GM06990 (cell line): ENCODE measurements at places on chromosomes 4 and X.

DNA sequence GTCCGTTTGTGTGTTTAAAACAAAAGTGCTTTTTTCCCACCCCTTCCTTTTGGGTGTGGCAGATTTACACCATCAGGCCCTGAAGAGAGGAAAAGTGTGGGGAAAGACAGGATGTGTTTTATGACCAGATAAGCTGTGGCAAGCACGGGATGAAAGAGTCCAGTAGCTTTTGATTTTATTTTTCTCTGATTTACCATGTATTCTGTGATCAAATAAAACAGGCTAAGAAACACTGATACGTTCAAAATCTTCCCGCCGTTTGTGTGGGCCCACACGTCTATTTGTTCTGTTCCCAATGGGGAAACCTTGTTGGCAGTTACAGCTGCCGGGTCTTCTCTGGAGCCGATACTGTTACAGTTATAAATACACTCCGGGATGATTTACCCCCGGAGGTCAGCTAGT, 10.8 kb downstream of the LRP2BP start:
- DNase-seq = no peak

GRCh38 chrX:28398342-28398741, 188.9 kb upstream of the IL1RAPL1 start:
- no peak for DNase-seq

DNA sequence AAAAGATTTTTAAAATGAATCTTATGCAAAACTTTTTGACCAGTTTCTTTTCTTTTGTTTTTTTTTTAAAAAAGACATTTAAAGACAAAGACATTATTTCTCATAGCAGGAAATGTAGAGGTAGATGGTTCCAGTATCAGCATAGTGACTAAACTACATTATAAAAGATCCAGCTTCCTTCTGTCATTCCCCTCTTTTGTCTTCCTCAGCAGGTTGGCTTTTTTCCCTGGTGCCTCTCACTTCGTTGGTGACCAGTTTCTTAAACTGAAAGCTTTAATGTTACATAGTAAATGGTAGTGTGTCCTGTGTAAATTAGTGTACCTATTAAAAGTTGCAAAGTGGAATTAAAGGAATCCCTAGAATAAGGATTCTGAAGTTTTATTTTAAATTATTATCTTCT, 36.1 kb downstream of the DCK start:
- DNase-seq = no peak

GRCh38 chr4:172998527-172999469, 169.8 kb upstream of the GALNT7 start:
- no peak for DNase-seq

GRCh38 chr4:67879486-67879885, 4.3 kb downstream of the TMPRSS11D start:
- DNase-seq = no peak

DNA sequence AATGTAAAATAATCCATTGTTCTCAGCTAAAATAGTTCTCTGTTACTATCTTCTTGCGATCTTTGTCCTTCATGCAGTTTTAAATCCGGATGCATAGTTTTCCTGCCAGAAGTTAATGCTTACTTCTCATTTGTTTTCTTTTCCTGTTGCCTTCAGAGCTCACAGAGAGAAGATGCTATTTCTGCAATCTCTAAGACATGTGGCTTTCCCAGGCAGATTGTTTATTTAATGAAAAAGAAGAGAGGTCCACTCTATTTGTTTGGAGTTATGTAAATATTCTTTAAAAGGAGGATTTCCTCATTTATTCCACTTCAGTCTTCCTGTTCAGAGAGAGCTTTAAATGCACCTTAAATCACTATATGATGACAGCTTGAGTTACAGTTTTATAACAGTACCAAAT, 39.3 kb upstream of the HPGD start:
- no peak for DNase-seq

- no peak for DNase-seq
Measured at GRCh38 chr4:108556588-108557200, 63.7 kb upstream of the RPL34 start.

- no peak for DNase-seq
Measured at GRCh38 chr4:164902608-164903007, 25.6 kb downstream of the APELA start.

DNA sequence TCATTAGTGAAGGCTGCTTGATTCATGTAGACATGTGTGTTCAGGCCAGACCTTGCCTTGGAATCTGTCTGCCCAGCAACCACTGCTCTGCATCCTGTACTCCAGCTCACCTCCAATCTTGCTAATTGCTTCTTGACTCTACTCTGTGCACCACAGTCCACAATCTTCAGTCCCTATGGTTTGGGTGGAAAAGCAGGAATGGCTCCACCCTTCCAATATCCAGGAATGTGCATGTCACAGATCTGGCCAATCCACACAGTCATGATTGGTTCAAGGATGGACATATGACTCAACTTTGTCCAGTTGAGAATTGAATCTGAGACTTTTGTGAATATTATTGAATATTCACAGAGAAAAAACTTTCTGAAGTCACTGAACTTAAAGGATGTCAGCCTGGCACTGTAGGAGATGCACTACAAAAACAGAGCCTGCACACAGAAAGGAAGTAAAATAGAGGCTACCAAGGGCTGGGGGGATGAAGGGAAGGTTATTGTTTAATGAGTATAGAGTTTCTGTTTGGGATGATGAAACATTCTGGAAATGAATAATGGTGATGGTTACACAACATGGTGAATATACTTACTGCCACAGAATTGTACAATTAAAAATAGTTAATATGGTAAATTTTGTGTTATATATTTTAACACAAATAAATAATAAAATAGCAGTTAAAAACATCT, 161.3 kb upstream of the USP38 start:
- DNase-seq = no peak

GRCh38 chr4:129337228-129337620, 241.3 kb downstream of the C4orf33 start:
- no peak for DNase-seq

GRCh38 chr4:163858515-163858914, 364.0 kb downstream of the TMA16 start:
- DNase-seq = no peak

DNA sequence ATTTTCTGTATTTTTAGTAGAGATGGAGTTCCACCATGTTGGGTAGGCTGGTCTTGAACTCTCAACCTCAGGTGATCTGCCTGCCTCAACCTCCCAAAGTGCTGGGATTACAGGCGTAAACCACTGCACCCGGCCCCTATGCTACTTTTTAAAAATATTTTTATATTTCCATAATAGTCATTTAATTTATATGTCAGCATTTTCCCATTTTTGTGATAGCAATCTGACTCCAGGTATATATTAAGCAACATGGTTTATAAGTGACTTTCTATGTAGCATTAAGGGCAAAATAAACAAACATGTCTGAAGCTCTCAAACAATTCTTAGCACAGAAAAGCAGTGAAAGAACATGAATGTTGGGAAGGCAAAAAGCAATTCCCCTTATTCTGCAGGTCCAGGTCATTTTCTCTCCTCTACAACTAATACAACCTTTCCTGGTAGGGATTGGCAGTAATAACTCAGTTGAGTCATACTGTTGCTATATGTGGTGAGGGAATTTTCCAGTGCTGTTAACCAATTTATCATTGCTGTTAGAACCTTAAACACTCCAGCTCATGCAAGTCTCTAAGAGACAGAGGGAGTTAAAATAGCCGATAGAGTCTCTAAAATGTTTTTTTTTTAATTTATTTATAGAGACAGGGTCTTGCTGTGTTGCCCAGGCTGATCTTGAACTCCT, 24.0 kb downstream of the SMIM14 start:
- no peak for DNase-seq

DNA sequence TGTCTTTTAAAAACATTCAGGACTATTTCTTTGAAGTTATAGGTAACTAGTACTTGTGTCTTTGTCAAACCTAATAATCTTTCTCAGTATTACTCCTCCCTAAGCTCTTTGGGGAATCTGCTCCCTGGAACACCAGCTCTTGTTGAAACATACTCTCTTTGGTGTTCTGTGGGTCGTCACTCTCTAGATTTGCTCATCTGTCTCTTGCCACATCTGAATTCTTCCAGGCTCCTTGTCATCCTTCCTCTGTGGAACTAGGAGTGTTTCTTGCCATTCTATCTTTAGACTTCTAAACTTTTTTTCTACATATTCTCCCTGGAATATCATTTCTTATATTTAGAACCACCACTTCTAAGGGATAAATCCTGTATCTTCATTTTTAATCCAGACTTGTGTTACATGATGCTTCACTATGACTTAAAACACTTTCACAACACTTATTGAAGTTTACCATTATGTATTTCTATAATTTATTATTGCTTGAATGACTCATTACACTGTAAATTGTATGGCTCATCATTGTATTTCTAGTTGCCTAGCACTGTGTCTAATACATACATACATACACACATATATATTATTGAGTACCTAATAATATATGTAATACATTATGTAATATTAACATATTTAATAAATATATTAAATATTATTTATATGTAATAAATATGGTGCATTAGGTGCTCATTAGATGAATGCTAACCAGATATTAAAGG, 186.1 kb downstream of the TMA16 start:
- DNase-seq = no peak

DNA sequence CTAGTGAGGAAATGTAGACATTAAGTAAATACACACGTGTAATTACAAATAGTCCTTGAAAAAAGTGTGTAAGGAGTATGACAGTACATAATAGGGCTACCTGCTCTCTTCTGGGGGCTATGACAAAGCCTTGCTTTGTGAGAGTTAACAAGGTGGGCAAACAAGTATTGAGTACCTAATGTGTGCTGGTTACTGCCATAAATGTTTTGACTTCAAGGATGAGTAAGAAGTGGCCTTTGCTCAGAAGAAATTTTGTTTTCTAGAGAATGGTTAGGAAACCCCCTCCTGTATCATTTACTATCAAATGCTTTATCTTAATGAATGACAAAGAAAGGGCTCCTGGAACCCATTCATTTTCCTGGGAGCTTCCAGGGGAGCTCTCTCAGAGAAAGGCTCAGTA, 167.0 kb upstream of the CASK start:
- DNase-seq = no peak

GRCh38 chr4:122661176-122662160, 40.6 kb upstream of the IL21 start:
- DNase-seq = no peak

DNA sequence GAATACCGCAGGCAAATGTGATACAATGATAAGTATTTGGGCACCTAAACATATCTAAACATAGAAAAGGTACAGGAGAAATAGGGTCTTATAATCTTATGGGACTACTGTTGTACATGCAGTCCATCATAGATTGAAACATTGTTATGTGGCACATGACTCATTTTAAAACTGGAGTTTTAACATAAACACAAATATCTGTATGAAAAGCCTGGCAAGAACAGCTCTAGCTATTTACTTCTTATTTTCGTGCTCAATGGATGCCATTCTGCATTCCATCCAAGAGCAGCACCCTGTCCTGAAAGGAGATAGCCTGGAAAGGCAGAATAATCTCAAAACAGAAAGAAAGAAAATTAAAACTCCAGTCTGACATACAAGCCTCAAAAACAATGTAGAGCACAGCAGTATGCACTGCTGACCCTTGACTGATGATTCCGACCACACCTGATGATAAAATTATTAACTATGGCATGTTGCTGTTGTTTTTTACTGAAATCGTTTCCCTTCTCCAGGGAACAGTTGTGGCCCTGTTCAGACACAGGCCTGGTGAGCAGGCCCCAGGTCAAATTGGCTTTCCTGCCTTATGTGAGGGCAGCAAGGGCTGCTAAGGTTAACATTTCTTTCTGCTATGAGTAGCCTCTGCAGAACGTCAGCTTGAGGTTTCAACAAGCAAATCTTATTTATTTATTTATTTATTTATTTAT, 152.7 kb downstream of the APBB2 start:
- DNase-seq = no peak

DNA sequence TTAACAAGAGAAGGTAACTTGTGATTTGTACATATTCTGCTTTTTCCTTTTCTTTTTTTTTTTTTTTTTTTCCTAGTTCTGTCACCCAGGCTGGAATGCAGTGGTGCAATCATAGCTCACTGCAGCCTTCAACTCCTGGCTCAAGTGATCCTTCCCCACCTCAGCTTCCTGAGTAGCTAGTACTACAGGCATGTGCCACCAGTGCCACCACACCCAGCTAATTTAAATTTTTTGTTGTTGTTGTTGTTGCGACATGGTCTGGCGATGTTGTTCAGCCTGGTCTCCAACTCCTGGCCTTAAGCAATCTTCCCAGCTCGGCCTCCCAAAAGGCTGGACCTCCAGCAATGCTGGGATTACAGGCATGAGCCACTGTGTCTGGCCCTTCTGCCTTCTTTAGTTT, 1.5 kb upstream of the TACR3 start:
- DNase-seq = no peak

DNA sequence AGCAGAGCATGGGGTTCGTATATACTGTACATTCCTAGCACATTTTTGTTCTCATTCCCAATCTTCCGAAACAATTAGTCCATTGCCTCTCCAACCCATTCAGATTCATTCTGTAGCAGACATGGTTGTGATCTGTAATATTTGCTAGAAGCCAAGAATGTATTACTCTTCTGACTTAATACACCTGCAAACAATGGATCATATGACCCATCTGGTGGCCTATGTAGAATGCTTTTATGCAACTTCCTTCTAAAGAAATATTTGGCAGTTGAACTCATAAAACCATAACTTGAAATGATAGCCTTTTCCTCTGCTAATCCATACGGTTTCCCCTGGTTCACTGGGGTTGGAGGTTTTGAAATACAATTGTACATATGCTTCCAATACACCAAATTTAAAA, 32.8 kb upstream of the SGMS2 start:
- DNase-seq = no peak

DNA sequence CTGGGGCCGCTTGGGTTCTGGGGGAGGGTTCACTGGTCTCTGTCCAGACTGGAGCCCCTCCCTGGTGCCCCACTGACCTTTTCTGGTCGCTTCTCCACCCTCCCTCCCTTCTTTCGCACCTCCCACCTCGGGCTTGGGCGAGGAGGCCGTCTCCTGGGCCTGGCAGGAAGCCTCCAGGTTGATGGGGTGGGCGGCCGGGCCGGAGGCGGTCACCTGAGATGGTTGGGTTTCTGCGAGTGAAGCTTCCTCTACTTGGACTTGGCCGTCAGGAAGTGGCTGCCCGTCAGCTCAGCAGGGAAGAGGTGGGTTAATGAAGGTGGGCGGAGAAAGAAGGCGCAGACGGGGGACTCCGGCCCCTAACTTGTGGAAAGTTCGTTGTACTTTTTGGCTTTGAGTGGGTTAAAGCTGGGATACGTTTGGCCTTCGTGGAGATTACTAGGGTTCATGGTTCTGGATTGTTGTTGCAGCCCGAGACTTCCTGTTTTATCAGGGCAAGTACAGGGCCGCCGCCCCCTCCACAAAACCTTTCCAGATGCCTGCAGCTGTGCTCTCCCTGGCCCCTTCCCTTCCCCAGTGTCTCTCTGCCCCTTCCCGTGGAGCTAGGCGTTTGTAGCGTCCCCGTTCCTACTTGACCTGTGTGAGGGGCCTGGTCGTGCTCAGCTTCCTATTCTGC, 1.2 kb downstream of the AKAP17A start:
- peak; percentile 62 for DNase-seq

- no peak for DNase-seq
Measured at GRCh38 chr4:152605641-152606335, 69.9 kb upstream of the FBXW7 start.

DNA sequence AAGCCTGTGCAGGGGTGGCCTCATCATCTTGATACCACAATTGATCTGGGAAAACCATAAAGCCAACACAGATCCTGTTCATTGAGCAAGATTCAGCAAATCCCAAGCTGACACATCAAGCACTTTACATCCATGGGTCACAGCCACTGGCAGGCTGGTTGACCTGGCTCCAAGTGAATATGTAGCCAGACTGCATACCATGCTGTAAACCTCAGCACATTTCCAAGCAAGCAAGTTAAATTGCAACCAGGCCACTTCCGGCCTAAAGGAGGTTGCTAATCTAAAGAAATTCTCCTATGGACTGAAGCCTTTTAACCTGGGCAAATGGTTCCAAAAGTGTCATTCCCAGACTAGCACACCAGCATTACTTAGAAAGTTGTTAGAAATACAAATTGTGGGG, 54.4 kb upstream of the USP26 start:
- no peak for DNase-seq
